ENCODE measurements at places on chromosomes 4 and X. TPM values are rescaled to one million over a fixed set of nuclear protein-coding genes. Genes with fewer than 3 reads are reported as not detected.

The CCDC120 gene
- total RNA-seq: 13.0 TPM

DNA sequence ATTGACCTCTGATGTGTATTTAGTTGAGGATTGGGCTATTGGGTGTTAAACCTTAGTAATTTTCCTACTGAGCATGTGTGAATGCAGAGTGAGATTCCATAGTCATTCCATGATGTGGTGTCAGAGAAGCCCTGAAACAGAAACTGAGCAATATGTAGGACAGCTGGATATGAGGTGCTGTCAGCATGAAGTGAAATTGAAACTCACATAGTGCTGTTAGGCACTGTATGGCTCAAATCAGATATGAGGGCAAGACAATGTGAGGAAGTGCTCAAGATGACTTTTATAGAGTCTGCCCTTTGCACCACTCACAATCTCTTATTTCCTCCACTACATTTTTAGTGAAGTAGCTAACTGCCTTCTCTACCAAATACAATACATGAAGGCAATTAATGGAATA lies 188.3 kb downstream of the SH3BGRL start:
- DNase-seq: no peak

The PPP4R3C gene
- not detected for total RNA-seq

The CTAG1B gene
- total RNA-seq: not detected

- no peak for DNase-seq
These were observed 86.5 kb downstream of the GLRA3 start for GRCh38 chr4:174742561-174742960.

GRCh38 chrX:17692709-17693346 lies 44.5 kb upstream of the SCML1 start:
- peak; percentile 24 for DNase-seq

DNA sequence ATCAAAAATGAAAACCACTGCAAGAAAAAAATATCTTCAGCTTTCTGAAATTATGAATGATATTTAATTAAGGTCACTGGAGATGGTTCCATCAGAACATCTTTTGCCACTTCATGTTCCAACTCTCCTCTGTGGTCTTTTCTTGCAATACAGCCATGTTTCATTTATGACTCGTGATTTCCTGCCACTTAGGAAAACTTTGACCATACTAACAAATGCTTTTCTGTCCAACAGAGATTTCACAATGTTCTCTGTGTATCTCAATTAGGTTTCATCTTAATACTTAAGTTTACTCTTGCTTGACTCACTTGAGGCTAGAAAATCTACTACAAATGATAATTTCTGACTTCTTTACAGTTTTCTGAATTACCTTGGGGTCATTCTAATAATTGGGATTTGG lies 330.9 kb downstream of the CXXC4 start:
- no peak for DNase-seq

- no peak for DNase-seq
These were observed 435 bp upstream of the MGST2 start for GRCh38 chr4:139665079-139665689.

GRCh38 chr4:113502906-113503305 lies 258.6 kb downstream of the CAMK2D start:
- DNase-seq: no peak

- DNase-seq: no peak
These were observed 2.9 kb downstream of the TBC1D9 start for GRCh38 chr4:140753329-140753728.

- peak; percentile 30 for DNase-seq
These were observed 477 bp downstream of the SLC35A2 start for GRCh38 chrX:48910926-48911411.

GRCh38 chr4:103994059-103994458 lies 274.3 kb upstream of the TACR3 start:
- peak; percentile 43 for DNase-seq

- no peak for DNase-seq
These were observed 52.7 kb downstream of the MGST2 start for GRCh38 chr4:139718358-139718757.

DNA sequence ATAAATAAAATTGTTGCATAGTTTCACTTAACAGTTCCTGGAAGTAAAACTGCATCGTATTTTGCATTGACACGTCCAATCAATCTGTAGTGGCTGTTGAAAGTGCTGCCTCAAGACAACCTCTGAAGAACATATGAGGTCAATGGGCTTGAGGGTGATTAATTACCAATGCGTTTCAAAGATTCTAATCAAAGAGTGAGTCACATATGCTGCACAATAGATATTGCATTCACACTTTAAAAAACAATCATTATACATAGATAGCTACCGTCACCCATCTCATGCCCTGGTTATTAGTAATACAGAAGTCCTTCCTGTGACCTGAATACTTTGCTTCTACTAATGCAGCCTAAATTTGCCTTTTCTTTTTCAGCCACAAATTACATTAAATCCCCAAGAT lies 743.3 kb upstream of the SLIT2 start:
- DNase-seq: no peak

- no peak for DNase-seq
These were observed 41.1 kb upstream of the CBR4 start for GRCh38 chr4:169050881-169051760.

The UGT2A1 gene
- not detected for total RNA-seq

DNA sequence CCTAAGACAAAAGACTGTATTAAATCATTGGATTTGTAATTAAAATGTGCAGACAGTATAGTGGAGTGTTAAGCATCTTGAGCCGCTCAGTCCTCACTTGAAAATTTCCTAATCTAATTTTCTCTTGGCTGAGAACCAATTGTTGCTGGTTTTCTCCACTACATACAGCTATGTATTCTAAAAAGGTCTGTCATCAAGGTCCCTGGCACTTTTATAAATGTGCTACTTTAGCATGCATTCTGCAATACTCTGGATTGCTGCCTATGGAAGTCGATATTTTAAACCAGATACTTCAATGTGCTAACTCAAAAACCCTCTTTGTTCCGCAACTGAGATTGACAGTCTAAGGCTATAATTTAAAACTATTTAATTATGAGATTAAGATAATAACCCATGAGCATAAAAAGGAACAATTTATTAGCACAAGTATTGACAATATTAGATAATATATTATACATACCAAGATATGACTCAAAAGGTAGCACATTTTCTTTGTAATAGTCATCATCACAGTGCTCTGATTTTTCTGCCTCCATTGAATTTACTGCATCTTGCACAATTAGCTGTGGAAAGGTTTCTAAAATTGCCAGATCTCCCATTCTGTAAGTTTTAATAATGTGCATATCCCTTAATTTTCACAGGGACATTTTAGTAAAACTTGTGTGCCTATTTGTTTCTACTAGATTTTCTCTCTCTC lies 815.1 kb downstream of the ADGRL3 start:
- DNase-seq: no peak

DNA sequence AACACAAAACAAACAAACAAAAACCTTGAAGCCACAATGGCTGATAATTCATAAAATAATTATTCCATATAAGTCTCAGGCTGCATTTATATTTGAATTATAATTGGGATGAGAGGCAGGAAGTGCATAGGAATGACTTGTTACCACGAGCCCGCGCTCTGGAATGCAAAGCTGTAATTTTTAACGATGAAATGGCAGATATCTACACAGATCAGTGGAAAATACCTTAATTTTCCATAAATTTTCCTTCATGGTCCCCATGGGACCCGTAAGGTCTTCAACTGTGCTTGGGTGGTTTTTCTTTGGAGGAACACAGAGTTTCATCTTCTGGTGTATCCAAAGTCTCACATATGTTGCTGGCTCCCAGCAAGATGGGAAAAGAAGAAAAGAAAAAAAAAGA lies 226.8 kb downstream of the SHOX start:
- no peak for DNase-seq

- no peak for DNase-seq
These were observed 426.5 kb upstream of the PABPC4L start for GRCh38 chr4:134628066-134628465.

GRCh38 chr4:145937971-145938611 lies 532 bp downstream of the ZNF827 start:
- peak; percentile 52 for DNase-seq

DNA sequence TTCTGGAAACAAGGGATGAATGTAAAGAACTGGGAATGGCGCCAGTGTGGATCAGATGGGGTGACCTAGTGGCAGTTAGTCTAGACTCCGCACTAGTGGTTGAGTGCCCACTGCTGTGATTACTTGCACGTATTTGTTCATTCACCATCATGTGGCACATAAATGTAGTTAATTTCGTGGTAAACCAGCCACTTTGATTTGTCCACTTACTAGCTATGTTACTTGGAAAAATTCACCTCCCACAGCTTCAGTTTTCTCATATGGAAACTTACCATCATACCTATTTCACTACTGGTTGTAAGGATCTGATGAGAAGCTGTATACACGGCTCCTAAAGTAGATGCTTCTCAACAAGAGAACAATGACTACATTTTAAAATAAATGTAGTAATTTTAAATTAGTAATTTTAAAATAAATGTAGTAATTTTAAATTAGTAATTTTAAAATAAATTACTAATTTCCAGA lies 394 bp upstream of the DYNLT3 start:
- DNase-seq: no peak

All from A673 (cell line).